ENCODE measurements at places on chromosomes 12 and 14.

DNA sequence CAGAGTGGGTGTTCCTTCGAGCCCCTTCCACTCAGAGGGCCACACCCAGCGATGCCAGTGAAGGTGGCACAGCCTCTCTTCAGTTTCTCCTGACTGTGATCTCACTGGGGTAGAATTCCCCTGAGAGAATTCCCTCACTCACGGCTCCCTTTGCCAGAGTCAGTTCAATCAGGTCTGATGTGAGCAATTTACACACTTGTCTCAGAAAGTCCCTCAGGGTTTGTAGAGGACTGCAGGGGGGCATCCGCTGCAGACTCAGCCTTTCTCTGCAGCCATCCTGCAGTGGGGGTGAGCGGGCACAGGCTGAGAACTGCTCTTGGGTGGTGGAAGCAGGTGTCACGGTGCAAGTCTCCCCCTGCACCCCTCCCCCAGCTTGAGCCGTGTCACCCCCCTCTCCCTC lies 205.4 kb upstream of the PRMT8 start:
- no peak for DNase-seq

GRCh38 chr14:93939304-93940229 lies 12.4 kb downstream of the FAM181A start:
- peak; percentile 90 for DNase-seq

DNA sequence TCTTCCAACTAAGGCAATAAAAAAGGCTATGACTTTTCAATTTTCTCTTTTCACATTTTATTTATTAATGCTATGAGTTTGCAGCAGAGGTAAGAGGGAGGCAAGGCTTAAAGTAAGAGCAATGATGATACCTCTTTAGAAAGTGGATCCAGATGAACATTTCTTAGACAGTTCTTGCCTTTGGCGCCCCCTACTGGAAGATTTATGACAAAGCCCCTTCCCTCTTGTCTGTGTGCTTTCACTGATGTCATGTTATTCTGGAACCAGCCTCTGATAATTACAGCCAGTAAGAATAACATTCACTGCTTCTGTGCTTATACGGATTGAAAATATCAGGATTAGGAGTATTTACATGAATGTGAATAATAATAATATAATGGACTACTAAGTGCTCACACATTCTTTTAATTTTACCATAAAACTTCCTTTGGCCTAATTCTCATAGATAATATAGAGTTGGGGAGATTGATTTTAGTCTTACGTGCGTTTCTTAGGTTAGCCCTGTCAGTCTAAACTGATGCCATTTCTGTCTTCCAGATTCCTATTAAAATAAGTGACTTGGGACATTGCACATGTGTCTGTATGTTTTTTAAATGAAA lies 1929.9 kb upstream of the SEL1L start:
- DNase-seq = no peak

DNA sequence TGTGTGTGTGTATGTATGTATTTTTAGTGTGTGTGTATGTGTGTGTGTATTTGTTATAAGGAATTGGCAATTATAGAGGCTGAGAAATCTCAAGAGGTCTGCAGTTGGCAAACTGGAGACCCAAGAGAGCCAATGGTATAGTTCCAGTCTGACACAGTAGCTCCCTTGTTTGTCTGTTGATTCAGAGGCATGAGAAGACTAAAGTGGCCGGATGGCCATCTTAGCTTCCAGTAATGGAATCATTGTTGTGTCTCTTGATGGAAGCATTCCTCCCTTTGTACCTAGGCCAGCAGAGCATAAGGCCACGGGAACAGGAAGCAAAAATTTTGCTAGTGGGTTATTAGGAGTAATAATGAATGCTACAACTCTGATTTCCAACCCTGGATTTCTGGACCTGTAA lies 460.6 kb downstream of the TMTC2 start:
- no peak for DNase-seq

DNA sequence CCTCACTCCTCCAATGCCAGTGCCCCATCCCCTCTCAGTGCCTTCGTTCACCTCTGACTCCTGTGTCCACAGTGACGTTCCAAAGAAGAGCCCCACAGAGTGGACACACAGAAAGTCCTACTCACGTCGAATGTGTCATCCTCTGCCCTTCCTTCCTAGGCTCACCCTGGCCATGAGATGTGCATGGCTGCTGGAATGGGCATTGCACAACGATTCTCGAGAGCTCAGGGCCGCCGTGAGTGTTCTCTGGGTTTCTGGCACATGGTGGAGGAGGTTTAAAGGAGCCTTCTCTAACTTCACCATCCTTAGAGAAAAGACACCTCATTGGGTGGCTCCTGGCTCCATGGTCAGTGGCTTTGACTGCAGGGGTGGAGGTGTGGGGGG lies 12.8 kb upstream of the CEP170B start:
- DNase-seq = no peak

GRCh38 chr12:53956251-53956887 lies 1.7 kb downstream of the HOXC12 start:
- no peak for DNase-seq

GRCh38 chr14:81205639-81206038 lies 15.1 kb downstream of the GTF2A1 start:
- DNase-seq = no peak

DNA sequence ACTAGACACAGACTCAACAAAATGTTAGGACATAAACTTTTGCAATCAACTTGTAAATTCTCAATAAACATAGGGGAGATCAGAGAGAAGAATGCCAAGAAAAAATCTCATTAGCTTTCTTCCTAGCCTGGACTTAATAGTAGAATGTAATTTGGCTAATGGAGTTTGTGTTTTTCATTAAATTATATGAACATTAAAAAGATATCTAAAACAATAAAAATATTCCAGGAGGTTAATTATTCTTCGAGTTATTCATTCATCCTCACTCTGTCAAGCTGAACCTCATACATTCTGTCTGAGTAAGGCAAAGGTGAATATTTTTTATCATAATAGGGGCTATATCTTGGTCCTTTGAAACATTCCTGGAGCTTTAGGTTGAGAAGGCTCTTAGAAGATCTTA lies 551.9 kb upstream of the TBX3 start:
- DNase-seq = no peak

DNA sequence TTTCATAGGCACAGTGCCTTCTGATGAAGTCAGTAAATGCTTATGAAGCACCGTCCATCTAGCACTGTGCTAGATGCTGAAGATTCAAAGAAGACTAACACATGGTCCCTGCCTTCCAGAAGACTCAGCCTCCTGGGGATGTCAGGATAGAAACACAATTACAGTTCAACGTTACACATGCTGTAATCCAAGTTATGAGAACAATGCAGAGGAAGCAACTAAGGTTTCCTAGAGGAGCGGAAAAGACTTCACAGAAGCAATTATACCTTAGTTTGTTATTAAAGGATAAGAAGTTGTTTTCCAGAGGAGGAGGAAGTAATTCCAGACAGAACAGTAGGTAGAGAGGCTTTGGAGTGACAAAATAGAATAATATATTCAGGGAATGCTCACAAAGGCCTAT lies 66.9 kb upstream of the FGD4 start:
- DNase-seq = no peak

GRCh38 chr14:105061428-105062047 lies 3.7 kb downstream of the GPR132 start:
- peak; percentile 41 for DNase-seq

GRCh38 chr12:53603804-53604203 lies 22.4 kb downstream of the ATF7 start:
- DNase-seq = no peak

DNA sequence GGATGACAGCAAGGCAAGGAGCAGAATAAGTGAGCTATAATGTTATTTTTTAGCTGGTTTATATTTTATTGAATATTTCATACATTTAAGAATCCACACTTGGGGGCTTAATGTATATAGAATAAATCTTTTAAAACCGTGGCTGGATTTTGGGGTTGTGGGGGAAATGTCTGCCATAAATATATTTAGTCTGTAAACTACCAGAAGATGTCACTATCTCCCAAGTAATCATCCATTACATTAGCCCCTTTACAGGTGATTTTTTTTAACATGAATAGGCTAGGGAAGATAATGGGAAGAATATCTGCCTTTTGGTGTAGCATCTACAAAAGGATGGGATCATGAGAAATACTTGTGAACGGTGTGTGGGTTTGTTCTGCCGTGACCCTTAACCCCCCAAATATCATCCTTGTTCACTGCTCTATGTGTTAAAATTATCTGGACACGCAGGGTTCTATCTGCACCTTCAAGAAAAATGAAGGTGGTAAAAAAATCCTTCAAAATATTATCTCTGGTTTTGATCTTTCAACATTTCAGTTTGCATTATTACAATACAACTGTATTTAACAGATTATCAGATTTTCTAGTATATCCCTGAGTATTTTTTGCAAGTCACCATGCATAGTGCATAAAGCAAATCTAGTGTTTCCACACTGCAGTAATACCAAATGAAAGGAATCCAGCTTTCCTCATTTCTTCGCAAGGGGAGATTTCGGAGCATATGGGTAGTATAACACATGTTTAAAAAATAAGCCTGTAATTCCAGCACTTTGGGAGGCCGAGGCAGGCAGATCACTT lies 8.0 kb upstream of the SLC17A8 start:
- no peak for DNase-seq

DNA sequence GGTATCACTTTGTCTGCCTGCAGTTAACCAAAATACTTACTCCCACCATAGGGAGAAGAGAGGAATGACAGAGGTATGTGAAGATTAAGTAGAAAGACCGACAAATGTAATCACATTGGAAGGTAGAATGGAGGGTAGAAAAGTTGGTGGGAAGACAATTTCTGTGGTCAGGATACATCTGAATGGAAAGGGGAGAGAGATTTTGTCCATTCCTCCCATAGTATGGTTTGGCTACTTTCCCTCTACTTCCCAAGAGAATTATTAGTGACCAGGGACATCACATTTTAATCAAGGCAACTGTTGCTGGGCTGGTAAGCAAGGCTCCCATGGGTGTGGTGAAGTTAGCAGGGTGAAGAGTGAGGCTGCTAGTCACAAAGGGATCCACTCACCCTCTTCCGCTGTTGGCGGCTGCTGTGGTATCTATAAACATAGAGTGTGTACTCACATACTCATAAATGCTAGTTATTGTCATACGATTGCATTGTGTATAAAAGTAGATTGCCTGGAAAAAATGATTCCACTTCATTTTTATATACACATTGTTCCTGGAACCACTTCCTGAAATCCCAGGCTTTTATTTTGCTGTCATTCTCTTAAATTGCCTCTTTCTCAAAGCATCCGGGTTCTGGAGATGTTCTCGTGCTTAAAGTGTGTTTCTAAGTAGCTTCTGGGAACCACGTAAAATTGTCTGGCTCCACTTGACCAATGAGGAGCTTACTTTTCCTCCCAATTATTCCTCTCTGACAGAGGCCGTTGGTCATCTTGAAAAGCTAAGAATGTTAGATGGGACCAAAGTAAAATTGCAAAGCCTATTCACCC lies 413.1 kb downstream of the ZFP36L1 start:
- DNase-seq = no peak

GRCh38 chr12:114384739-114385138 lies 21.2 kb downstream of the TBX5 start:
- DNase-seq = no peak

DNA sequence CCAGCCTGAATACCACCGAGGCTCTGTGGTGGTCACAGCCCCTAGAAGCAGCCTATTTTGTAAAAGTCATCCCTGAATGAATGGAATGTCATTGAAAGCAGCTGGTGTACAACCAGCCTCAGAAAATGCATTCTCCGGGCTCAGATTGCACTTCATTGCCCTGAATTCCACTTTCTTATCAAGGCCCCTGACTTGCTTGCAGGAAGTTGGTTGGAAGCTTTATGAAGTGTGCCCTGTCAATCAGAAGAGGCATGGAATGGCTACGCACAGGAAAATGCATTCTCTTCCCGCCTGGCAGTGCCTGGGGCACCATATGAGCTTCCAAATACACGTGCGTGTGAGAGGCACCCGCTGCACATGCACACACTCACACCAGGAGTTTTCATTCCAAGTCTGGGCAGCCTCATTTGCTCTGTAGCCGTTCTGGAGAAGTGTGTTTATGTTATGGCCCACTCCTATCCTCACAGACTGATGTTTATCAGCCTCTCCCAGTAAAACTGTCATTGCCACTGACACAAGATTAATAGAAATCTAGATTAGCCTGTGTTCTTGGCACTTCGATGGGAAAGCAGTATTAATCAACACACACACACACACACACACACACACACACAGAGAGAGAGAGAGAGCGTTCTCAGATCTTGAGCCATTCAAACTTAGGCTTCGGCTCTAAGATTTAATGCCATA lies 63.9 kb downstream of the NUAK1 start:
- no peak for DNase-seq

- no peak for DNase-seq
Observed at GRCh38 chr14:30108975-30109700, 181.5 kb upstream of the PRKD1 start.

DNA sequence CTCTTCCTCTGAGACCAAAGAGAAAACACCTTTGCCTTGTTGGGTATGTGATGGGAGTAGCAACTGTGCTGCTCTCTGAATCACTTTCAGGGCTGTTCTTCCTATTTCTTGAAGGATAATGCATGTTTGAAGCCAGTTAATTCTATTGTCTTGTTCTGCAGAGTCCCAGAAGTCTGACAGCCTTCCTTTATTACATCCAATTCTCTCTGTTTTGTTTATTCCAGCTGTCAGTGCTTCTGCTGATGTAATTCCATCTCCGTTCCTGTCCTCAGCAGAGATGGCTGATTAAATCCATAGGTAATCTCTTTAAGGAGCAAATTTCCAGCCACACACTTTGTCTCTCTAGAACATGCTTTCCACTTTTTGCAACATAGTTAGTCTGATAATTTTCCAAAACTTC lies 59.7 kb downstream of the MGAT4C start:
- DNase-seq = no peak

DNA sequence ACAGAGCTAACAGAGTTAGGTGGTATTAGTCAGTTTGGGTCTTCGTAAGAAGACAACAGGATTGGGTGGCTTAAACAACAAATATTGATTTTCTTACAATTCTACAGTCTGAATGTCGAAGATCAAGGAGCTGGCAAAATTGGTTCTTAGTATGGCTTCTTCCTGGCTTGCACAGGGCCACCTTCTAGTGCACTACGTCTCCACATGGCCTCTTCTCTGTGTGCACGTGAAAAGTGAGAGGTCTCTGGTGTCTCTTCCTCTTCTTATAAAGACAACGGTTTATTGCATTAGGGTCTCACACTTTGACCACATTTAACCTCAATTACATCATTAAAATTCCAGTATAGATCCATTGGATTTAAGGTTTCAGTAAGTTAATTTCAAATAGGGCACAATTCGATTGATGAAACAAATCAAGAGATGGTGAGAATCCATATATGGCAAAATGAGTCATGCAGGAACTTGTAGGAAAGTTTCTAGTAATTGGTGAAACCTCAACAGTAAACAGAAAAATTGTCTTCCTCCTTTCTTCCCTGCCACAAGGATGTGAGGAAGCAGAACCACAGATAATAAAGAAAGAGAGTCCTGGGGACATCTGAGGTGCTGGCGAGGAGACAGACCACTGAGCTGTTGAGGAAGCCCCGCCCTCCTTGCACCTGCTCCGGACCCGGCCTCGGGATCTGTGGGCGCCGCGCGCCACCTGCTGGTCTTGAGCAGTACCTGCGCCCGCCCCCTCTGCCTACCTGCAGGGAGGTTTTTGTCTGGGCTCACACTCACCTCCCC lies 846.7 kb downstream of the TMEM121 start:
- peak; percentile 71 for DNase-seq

GRCh38 chr14:24734917-24735500 lies 101.0 kb upstream of the GZMB start:
- DNase-seq = no peak
